Hair follicle dermal papilla cell (primary cell): ENCODE measurements at places on chromosomes 1 and 21. TPM values are rescaled to one million over a fixed set of nuclear protein-coding genes. Genes with fewer than 3 reads are reported as not detected.

GPR3 gene
- 0.36 and 0.65 TPM in 2 replicates for total RNA-seq

EXO1 gene
- total RNA-seq: 1.7 and 3.2 TPM in 2 replicates

LCE1D gene
- not detected in 2 replicates for total RNA-seq

AMPD1 gene
- not detected in 2 replicates for total RNA-seq

CCDC181 gene
- total RNA-seq: 0.12 and 0.32 TPM in 2 replicates

HPCAL4 gene
- total RNA-seq: not detected in 2 replicates

WDR64 gene
- under 0.01 TPM in 1 of 2 replicates, not detected in the other for total RNA-seq

DIO1 gene
- not detected in 2 replicates for total RNA-seq

ETV3L gene
- not detected in 2 replicates for total RNA-seq

TSPAN2 gene
- total RNA-seq: 0.49 TPM in 1 of 2 replicates, not detected in the other
